Stimulated activated CD4-positive, alpha-beta T cell treated with anti-CD3 and anti-CD28 coated beads, Interleukin-12 subunit alpha, Interleukin-12 subunit beta, amount 100 ng/mL, for 4 hours (primary cell): ENCODE measurements at places on chromosomes 16 and 17.

DNA sequence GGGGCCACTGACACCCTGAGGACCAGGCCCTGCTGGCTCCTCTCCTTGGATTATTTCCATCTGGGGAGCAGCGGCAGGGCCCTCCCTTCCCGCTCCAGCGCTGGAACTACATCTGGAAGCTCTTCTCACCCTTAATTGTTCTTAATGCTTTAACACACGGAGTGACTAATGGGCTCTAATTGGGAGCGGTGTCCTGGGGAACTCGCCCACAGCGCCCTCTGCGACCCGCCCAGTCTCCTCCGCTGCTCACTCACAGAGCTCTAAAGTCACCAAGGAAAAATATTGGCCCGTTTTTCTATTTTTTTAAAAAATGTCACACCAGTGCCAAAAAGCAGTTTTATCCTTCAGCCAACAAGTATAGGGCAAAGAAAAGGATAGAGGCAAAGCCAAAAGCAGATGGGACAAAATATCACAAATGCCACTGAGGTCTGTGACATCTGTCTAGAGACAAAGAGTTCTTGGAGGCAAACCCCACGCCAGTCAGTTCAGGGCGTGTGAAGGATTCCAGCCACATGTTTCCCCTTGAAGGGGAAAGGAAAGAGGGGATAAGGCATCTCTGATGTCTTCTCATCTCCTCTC, 134.7 kb downstream of the RBFOX3 start:
- no peak for DNase-seq

DNA sequence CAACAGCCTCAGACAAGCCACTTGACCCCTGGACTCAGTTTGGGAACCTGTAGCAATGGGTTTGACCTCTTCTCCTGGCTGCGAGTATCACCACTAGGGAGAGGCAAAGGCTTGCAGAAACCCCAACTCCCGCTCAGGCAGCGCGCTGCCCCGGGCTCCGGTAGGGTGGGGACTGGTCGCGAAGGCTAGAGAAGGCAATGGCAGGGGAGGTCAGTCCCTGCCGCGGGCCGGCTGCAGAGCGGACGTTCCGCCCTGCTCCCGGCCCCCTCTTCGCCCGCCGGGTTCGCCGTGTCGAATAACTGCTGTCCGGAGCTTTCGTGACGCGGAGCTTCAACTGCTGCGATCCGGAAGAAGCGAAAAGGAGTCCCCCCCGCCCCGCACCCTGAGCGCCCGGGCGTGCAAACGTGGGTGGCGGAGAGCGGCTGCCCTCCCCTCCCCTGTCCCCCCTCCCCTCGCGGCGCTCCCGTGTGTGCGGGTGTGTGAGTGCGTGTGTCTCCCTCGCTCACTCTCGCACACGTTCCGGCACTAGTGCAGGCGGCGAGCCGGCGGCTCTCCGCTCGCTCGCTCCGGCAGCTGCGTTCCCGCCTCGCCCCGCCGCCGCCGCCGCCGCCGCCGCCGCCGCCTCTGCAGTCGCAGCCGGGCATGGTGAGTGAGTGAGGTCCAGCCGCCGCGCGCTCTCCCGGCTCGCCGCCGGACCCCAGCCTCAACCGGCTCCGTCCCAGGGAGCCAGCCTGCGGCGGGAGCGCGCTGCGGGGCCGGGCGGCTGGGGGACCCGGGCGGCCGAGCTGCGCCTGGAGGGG, 772 bp upstream of the SHISA6 start:
- DNase-seq, result no peak

DNA sequence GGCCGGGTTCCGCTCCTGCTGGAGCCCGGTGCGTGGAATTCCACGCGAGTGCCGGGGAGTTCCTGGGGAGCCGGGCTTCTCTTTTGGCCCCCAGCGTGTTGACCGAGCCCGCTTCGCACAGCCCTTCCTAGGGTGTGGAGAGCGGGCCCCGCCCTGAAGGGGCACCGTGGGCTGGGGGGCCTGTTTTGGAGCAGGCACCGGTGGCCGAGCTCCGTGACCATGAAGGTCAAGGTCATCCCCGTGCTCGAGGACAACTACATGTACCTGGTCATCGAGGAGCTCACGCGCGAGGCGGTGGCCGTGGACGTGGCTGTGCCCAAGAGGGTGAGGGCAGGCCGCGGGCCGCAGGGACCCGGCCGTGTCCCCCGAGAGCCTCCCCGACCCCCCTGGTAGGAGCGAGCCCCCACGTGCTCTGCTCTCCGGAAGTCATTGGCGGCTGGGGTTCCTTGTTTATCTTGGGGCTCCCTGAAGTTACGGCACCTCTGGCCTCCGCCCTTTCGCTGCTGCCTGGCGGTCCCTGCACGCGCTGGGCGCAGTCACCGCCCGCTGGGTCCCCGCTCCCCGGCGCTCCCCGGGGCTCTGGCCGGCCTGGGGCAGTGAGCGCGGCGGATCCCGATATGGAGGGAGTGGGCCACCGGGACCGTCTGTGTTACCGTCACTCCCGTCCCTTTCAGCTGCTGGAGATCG, 528 bp downstream of the HAGHL start:
- no peak for DNase-seq

DNA sequence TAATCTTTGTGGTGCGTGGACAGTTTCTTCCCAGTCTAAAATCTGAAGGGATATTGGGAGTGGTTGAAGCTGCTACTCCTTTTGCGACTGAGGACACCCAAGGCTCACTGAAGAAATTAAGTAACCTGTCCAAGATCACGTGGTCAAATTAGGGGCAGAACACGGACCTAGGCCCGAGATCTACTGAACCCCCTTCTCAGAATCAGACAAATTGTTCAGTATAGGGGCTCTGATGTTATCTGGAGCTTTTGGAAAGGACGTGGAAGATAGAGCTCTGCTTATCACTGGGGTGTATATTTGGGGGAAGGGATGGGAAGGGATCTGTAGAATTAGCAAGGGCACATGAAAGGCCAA, 857 bp downstream of the TANGO6 start:
- peak; percentile 4 for DNase-seq

DNA sequence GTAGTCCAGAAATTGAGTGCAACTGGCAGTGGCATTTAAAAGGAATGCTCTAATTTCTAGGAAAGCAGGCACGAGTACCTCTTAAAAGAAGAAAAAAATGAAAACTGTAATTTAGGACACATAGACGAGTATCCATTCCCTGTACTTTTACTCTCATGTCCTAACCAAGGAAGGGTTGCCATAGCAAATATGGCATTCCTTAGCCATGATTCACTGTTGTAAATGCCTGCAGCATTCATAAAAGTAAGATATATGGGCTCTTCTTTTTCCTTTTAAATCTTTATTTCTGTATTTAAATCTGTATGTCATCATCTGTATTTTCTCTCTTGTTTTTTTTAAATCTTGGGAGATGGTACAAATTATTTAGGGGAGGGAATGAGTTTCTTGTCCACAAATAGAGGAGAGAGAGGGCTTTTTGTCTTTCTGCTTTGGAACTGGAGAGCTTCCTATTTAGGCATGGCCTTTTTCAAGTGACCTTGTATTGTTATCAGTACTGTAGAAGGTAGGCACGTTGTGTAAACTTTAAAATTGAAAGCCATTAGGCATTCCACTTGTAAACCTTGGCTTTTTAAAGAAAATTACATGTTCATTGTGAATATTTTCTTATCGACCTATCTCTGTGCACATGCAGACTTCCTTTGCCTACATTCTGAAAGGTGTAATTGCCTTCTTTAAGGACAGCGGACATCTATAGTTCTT, 50.0 kb downstream of the TENT4B start:
- DNase-seq, result no peak

DNA sequence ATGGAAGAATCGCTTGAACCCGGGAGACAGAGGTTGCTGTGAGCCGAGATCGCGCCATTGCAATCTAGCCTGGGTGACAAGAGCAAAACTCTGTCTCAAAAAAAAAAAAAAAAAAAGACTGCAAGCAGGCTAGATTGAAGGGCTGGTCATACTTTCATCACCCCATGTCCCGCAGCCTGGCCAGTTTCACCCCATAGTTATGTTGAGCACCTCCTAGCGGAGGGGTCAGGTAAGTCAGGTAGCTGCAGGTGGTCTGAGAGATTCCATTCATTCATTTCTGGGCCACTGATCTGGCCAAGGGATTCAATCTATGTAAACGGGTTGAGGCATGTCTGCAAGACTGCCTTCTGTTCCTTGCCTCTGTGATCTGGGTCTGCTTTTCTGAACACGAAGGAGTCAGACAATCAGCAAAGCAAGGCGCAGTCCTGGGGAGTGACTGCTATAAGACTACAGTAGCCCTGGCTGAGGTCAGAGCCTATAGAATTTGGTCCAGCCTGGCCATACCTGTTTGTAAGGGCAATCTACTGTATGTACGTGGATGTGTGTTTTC, 23.6 kb upstream of the BPTF start:
- no peak for DNase-seq

DNA sequence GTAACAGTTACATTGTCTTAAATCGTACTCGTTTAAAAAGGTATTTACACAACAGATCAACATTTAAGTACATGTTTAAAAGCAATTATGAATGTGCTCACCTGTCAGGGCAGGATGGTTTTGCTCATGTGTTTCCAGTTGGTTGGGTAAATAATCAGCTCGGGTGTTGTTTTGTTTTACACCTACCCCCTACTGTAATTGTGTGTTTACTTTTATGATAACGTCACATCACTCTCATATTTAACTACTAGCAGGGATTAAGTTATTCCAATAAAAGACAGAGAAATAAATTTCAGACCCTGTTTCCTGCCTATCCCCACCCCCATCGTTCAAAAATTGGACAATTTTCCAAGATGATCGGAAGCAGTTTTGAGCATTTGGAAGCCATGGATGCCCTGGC, 390.2 kb downstream of the SEC14L1 start:
- DNase-seq, result no peak

DNA sequence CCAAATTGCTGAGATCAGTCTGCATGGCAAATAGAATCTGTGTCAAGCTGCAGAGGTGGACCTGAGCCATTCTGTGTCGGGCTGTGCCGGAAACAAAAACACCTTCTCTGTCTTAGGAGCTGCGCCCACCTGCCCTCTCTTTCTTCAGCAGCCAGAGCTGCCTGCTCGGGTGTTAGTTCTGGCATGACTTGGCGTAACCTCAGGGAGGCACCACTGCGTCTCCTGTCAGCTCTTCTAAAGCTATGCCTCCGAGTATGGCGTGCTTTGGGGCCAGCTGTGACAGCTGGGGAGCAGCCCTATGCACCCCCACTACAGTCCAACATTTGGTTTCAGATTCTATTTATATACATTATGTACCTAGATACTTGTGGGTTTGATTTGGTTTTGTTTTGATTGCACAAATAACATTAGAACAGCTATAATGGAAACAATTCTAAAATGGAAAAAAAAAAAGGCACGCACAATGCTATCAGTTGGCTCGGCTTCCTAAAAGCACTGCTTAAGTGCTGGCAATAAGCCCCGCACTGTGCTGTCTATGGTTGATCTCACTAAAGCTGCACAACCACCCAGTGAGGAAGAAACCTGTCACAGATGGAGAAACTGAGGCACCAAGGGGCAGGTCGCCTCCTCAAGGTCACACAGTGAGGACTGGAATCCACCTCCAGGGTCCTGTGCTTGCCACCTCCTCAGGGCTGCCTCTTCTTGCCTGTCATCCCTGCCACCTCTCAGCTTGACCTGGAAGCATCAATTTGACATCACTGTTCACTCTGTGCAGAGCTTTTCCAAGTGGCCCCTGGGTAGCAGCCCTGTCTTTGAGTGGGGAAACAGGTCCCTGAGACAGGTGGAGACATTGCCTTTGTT, 18.7 kb upstream of the ADGRG1 start:
- DNase-seq, result peak; percentile 56

DNA sequence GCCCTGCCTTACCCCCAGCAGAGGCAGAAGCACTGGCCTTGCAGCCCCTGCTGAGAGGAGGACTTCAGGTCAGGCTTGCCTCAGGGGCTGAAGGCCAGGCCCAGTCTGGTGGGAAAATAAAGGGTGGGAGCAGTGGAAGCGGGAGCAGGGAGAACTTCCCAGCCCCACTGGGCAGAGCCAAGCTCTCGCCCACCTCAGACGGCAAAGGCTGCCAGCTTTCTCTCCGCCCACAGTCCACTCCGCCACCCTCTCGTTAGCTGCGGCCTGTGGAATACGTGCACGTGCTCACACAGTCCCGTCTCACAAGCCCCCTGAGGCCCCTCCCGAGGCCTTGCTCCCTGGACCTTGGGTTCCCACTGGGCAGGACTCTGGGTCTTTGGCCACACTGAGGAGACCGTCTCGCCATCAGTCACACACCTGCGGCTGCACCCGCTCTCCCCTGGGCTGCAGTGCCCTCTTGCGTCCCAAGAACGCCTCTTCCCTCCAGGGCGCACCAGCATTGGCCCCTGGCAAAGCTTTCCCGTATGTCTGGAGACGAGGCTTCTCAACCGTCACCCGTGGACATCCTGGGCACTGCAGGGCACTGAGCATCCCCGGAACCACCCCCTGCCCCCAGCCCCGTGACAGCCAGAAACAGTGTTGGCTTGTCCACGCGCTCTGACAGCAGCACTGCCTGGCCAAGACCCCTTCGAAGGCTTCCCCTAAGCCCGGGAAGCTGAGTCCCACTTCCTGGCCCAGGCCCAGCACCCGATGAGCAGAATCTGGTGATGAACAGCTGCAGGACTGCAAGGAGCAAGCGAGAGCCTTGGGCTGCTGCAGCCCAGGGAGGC, 8.3 kb downstream of the MRPL28 start:
- peak; percentile 66 for DNase-seq

DNA sequence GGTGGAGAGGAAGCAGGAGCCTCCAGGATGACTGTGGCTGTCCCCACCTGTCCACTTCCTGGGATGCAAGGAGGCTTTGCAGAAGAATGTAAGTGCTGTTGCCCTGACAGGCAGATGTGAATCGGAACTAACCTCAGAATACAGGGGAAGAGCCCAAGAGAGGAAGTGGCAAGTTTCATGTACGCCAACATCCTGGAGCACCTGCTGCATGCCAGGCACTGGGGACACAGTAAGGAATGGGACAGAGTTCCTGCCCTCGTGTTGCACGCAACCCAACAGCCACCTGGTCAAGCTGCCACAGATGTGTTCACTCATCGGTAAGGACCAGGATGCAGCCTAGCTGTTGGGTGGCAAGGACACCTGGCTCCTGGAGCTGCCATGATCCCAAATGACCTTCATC, 98.6 kb upstream of the RPL38 start:
- DNase-seq, result no peak

DNA sequence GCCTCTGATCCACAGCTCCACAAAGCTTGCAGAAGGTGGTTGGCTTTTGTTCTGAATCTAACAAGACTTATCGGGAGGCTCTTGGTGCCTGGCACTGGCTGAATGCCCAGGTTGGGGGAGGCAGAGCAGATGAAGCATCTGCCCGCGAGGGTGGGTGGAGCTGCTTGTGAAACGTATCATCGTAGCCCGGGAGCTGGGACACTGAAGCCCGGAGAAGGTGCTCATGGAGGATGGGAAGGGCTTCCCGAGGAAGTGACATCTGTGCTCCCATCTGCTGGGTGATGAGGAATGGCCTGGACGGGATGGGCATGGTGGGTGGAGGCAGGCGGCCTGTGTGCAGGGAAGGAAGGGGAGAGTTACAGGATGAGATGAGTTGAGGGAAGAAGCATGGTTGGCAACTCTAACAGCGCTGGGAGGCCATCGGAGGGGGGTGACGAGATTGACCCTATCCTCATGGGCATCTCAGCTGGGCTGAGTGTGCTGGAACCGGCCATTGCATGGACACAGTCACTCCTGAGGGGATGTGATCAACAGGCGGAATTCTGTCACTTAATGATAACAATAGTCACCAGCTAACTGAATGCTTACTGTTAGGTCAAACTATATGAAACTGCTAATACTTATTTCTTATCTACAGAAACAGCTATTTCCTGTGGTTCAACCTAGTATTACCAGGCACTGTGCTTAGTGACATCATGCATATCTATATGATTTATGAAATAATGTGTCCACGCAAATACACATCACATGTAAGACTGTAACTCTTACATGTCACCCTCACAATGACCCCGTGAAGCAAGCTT, 102.7 kb downstream of the ABCC6 start:
- no peak for DNase-seq
